SK-N-SH (cell line): ENCODE measurements at places on chromosomes 4 and X.

DNA sequence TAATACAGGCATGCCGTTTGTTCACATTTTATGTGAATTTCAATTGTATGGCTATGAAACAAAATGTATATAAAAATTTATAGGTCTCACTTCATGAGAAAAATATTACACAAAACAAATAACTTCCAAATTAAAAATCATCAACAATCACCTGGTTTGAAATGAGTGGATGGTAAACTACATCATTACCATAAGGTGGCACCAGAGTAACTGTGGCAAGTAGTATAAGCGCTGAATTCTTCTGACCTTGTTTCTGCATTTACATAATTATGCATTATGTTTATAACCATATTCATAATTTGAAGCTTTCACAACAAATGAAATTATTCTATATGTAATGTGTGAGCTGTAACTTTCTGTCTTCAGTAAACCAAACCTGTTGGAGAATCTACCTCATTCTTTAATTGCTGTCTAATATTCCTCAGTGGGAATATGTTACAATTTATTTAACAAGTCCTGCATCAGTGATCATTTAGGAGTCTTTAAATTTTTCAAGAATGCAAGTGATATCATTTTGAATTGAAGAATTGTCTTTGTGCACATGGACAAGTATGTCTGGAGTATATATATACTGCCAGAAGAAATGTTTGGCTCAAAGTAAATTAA lies 55.2 kb downstream of the MMRN1 start:
- DNase-seq: peak; percentile 2

GRCh38 chrX:95076449-95076848 lies 1402.4 kb downstream of the FAM133A start:
- peak; percentile 0 for DNase-seq

DNA sequence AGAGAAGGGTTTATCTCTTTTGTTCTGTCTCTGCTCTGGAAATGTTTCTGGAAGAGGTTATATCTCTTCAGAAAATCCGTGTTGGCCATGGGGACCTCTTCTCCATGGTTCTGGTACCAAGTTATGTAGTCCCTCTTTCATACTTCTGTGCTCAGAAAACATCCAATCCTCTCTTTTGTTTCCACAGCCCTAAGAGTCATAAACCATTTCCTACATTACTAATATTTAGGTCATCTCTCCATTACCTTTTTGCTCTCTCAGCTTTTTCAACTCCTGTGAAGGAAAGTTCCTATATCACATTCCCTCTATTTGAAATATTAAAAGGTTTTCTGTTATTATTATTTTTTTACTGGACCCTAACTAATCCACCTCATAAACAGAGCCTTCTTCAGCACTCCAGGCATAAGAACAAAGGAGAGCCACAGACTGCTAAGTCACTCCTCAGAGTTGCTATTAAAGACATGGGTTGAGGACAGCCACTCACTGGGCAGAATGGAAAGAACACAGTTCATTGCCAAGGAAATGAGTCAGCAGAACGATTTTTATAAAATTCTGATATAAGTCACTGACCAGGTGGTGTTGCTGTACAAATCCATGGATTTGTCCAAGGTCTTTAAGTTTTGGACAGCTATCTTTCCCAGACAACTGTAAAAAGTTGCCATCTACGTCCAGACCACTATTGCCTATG lies 122.4 kb upstream of the NPY2R start:
- no peak for DNase-seq

GRCh38 chrX:24266996-24267395 lies 46.9 kb downstream of the SUPT20HL2 start:
- DNase-seq: no peak

DNA sequence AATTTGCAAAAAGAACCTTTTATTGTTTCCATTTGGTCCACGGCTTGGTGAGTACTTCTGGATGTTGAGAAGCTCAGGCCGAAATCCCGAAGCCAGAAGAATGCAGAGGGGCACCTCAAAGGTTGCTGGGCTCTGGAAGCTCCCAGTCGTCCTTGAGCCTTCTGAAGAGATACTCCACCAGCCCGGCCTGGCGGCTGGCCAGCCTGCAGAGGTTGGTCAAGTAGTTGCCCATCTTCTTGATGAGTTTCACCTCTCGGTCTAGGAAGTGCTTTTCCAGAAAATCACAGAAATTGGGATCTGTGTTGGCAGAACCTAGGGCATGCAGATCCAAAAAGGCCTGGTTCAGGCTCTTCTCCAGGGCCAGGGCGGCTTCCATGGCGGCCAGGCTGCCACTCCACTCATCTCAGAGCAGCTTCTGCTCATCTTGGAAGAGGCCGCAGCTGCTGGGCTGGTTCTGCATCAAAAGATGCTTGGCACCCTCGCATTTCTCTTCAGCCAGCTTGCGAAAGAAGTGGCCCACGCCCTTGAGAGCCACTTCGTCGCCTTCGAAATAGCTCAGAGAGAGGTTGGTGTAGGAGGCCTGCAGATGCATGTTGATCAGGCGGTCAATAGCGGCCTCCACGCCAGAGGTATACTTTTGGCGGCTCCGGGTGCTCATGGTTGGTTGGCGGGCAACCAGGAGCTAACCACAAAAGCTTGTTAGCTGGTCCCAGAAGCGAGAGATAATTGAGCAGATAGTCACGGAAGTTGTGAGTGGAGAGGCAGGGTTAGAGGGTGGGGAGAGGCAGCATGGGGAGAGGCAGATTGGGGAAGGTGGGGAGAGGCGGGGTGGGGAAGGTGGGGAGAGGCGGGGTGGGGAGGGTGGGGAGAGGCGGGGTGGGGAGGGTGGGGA lies 76.5 kb upstream of the TSPAN7 start:
- no peak for DNase-seq

DNA sequence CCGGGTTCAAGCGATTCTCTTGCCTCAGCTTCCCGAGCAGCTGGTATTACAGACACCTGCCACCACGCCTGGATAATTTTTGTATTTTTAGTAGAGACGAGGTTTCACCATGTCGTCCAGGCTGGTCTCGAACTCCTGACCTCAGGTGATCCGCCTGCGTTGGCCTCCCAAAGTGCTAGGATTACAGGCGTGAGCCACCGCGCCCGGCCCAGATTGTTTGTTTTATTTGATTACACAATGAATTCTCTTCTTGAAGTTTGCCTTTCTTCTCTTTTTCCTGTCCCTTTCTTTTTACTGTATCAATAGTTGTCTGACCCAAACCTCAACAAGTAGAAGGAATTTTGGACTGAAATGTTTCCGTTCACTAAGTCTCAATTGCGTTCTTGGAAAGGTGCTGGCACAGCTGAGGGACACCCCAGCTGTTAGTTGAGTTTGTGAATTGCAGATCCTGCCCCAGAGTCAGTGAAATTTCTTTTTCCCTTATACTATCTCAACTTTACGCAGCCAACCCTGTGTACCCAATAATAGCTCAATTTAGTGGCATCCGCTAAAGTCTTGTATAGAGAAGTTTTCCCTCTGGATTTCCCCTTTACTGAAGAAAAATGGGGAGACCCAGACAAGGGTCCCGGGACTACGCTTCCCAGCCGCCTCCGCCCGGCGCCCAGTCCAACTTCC lies 639 bp upstream of the MTM1 start:
- no peak for DNase-seq

DNA sequence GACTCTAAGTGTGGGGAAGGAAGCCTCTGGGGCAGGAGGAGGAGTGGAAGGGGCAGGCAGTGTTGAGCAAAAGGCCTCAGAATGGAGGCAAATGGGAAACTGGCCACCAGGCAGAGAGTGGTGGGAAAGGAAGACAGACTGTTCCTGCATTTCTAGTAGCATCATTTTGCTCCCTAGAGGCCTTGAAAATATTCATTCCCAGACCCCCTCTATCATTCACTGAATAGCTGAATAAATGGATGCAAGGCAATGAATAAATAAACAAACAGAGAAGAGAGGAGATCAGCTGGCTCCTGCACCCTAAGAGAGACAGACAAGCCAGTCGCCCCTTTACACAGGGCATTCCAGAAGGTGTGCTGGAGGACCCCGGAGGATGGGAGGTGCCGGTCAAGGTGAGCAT lies 511.9 kb downstream of the BCOR start:
- DNase-seq: no peak

- no peak for DNase-seq
These were observed 41.6 kb downstream of the TIGD2 start for GRCh38 chr4:89152972-89153371.

- no peak for DNase-seq
These were observed 109.4 kb upstream of the AFAP1 start for GRCh38 chr4:8048856-8049676.

DNA sequence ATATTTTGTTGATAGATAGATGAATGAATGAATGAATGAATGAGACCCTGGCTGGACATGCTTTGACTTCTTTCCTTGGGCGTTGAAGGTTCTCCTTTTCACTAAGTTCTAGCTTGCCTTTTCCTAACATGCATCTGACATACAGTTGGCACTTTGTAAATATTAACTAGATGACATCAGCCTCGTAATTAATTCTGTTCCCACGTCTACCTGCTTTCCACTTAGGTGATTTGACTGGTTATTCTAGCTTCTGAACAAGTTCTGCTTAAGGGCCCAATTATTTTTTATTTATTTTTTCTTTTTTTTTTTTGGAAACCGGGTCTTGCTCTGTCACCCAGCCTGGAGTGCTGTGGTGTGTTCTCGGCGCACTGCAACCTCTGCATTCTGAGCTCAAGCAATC lies 13.9 kb upstream of the RASL11B start:
- DNase-seq: no peak

DNA sequence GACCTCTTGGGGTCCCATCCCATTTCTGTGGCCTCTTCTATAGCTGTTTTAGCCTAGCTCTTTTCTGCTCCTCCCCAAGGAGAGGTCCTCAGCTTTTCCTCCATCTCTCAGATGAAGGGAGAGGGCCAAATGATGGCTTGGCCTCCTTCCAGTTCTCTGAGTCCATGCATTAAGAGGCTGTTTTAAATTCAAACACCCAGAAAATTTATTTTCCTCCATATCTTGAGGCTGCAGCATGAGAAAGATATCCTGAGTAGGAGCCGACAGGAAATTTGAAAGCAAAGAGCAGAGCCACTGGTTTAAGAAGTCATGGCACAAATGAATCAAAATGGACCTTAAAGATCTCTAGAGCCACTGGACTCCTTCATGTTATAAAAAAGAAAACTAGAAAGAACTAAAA lies 558.8 kb downstream of the MID1IP1 start:
- no peak for DNase-seq

- DNase-seq: no peak
These were observed 205.3 kb upstream of the ANXA3 start for GRCh38 chr4:78346222-78346621.

GRCh38 chrX:93875621-93876282 lies 201.7 kb downstream of the FAM133A start:
- DNase-seq: no peak

GRCh38 chr4:85050736-85051135 lies 84.2 kb upstream of the WDFY3 start:
- DNase-seq: no peak

DNA sequence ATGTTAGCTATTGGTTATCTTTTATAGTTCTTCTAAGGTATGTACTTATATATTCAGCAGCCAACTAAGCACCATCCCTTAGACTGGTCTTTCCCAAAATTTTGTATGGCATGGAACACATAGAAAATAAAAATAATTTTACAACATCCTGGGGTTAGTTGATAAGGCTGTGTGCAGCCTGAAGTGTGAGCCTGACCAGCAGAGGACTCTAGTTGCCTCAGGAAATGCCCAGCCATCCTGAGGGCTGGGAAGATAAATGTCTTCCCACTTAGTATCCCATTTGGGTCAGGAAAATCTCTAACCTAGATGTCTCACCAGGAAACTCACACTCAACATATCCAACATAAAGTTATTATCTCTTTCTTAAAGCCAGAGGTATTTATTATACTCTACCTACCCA lies 251.4 kb upstream of the POF1B start:
- DNase-seq: no peak

- no peak for DNase-seq
These were observed 35.5 kb downstream of the HTRA3 start for GRCh38 chr4:8304827-8305695.

GRCh38 chrX:20352935-20353336 lies 86.2 kb upstream of the RPS6KA3 start:
- DNase-seq: no peak

DNA sequence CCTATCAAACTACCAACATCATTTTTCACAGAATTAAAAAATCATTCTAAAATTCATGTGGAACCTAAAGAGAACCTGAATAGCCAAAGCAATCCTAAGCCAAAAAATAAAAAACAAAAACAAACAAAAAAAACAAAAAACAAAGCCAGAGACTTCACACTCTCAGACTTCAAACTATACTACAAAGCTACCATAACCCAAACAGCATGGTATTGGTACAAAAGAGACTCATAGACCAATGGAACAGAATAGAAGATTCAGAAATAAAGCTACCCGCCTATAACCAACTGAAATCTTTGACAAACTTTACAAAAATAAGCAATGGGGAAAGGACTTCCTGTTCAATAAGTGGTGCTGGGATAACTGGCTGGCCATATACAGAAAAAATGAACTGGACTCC lies 152.3 kb upstream of the SMIM31 start:
- no peak for DNase-seq

DNA sequence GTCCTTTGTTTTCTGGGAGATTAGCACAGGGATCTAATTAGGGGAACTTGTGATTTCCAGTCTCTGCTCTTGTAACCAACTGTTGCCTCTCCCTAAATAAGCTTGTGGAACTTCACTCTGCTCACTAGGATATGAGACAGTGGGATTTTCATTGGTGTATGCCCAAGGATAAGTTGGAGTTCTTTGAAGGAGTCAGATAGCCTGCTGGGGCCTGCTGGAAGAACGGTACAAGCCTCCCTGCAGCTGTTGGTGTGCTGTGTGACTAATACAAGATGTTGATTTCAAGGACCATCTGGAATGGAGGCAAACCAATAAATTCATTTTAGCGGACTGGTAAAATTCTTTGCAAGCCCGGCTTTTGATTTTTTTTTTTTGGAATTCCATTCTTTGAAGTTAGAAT lies 167.0 kb downstream of the AASDH start:
- no peak for DNase-seq

- no peak for DNase-seq
These were observed 1.3 kb downstream of the WDR1 start for GRCh38 chr4:10115271-10115796.

GRCh38 chr4:72613959-72614358 lies 44.9 kb upstream of the ADAMTS3 start:
- no peak for DNase-seq

- no peak for DNase-seq
These were observed 1.9 kb downstream of the TACC3 start for GRCh38 chr4:1723131-1723801.

DNA sequence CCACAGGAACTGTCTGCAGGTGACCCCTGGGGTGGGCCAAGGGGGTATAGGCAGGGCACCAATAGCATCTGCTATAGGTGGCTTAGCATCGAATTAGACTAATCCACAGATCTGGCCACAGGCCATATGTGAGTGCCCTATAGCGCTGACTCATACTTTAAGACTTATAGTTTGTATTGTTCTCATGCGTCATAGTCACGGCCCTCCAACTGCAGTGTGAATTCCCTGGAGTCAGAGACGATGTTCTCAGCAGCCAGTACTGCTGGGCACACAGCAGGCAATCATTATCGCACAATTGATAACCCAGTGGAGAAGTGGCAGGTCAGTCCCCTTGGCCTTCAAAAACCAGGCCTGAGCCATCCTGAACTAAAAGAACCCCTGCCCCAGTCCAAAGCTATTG lies 58.1 kb downstream of the ADGRG2 start:
- no peak for DNase-seq

- no peak for DNase-seq
These were observed 298.7 kb upstream of the TENM3 start for GRCh38 chr4:181944527-181944926.

GRCh38 chrX:16511796-16512776 lies 137.9 kb upstream of the S100G start:
- DNase-seq: no peak
